ENCODE measurements at places on chromosomes 2 and 18.

- no peak for DNase-seq
These were observed 299.2 kb upstream of the TFPI start for GRCh38 chr2:187853381-187853791.

DNA sequence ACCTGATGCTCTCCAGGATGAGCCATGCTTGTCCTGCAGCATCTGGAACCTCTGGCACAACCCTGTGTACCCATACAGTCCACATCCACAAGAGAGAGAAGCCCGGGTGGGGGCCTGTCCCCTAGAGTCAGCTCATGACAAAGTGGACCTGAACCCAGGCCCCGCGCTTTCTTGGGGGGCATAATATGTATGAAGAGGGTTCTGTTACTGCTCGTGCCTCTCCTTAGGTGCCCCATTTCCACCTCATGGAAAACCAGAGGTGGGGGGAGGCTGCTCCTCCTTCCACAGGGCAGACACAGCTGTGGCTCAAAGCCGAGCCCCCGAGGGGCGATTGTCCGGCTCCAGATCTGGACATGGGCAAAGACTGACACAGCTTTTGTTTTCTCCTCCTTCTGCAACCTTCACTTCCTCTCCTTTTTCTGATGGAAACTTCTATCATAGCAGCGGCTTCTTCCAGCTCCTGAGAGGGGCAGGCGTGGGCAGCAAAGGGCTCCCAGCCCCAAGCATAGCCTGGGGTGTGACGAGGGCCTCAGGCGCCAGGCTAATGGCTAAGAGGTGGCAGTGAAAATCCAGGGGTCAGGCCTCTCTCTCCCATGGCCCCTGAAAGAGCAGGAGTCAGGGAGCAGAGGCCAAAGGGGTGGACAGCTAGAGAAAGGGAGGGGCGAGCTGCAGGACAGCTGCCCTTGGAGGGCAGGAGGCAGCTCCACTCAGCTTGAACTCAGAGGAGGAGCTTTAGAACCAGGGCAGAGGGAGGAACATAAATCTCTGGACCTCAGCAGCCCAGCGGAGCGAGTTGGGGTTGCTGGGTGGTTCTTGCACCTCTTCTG, 155.5 kb downstream of the ZFP36L2 start:
- no peak for DNase-seq

DNA sequence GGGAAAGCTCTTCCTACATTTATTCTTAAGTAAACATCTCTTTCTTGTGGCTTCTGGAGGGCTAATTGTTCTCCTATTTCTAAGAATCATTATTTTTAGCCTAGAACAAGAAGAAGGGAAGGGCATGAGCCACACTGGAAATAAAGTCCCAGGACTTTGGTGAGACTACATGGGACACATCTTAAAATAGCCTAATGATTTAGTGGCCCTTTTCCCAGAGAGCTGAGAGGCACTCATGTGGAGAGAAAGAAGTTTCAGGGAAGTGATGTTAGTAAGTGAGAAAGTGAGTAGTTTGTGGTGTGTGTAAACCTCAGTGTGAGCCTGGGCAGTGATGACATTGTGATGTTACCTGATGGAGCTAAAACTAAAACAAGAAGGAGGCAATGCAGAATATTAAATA, 14.6 kb downstream of the ITGA4 start:
- no peak for DNase-seq

GRCh38 chr2:61443342-61444041, 27.4 kb downstream of the USP34 start:
- peak; percentile 50 for DNase-seq

GRCh38 chr2:218981390-218981880, 3.5 kb downstream of the FEV start:
- no peak for DNase-seq

GRCh38 chr2:207073801-207074678, 91.7 kb downstream of the KLF7 start:
- DNase-seq, result peak; percentile 64

DNA sequence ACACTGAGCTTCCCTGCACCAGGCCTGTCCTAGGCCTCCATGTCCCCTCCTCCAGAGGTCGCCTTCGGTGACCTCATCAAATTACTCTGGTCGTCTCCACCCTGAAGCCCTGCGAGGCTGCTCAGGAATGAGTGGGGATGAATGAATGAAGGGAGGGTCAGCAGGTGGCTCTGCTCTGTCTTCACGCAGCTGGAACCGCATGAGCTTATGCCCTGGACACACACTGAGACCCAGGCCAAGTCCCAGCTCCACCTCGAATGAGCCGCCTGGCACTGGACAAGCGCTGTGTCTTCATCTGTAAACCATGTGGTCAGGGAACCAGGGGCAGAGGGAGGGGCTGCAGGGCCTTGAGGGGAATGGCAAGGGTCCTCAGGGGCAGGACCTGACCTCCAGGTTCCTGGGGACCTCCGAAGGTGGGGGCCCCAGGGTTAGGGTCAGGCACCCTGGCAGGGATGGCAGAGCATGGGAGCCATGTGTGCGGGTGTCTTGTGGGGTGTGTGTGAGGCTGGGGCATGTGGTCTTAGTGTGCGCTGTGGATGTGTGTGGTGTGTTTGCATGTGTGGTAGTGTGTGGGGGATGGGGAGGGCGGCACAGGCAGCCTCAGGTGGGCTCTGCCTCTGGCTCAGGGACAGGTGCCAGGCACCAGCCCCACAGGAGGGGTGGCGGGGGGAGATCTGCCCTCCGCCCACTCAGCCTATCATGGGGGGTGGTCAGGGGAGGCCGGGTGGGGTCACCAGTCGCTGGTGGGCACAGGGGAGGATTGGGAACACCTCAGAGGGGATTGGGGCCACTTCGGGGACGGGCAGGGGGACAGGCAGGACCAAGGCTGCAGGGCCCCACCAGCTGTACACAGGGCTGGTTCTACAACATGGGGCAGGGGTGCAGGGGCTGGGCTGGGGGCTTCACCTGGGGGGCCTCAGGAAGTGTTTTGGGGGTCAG, 13.9 kb downstream of the ODC1 start:
- DNase-seq, result no peak

DNA sequence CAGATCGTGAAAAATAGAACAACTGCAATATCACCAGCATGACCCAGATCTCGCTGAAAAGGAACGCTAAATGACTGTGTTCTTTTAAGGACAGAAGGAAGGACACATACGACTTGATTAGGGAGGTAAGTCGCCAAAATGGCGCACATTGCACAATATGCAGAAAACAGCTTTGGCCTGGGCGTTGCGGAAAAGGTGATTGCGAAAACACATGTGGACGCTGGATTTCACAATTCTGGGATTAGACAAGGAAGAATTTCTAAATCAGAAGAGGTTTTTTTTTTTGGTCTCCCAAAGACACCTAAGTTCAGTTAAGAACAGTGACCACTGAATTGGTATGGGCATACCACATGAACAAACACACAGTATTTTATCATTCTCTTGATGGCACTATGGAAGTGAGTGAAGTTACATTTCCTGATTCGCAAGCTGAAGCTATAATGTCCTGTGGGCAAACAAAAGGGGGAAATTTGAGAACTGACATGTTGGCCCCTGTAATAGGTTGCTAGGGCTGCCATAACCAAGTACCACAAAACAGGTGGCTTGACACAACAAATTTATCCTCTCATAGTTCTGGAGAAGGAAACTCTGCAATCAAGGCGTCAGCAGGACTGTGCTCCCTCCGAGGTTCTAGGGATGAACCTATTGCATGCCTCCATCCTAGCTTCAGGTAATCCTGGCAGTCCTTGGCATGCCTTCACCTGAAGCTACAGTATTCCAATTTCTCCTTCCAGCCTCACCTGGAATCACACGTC, 25.8 kb upstream of the ERICH2 start:
- peak; percentile 58 for DNase-seq

DNA sequence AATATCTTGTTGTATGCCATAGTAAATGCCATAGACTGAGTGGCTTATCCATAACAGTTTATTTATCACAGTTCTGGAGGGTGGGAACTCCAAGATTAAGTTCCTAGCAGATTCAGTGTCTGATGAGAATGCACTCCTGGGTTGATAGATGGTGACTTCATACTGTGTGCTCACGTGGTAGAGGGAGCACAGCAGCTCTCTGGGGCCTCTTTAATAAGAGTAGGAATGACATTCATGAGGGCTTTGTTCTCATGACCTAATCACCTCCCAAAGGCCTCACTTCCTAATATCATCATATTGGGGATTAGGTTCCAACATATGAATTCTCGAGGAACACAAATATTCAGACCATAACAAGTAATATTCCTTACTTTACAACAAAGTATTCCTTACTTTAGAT, 98.1 kb upstream of the SH3BP4 start:
- no peak for DNase-seq

- DNase-seq, result peak; percentile 62
These were observed 19.6 kb upstream of the RPIA start for GRCh38 chr2:88671786-88672427.

DNA sequence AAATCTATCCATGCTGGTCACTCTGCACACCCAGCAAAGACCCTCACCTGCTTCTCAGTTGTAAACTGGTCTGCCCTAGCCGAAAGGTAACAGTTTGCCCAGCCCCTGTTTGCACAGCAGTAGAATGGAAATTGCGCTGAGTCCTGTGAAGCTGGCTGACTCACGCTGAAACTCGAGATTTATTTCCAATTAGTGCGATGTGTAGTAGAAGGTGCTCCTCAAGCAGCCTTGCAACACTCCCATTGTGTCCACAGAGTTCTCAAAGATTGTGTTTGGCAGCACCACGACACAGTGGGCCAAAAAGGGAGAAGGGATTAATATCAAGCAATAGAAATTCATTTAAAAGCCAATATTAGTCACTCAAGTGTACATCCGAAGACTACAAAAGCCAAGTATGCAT, 21.7 kb upstream of the APCDD1 start:
- DNase-seq, result no peak

- no peak for DNase-seq
These were observed 438.2 kb downstream of the TSN start for GRCh38 chr2:122193622-122194021.

DNA sequence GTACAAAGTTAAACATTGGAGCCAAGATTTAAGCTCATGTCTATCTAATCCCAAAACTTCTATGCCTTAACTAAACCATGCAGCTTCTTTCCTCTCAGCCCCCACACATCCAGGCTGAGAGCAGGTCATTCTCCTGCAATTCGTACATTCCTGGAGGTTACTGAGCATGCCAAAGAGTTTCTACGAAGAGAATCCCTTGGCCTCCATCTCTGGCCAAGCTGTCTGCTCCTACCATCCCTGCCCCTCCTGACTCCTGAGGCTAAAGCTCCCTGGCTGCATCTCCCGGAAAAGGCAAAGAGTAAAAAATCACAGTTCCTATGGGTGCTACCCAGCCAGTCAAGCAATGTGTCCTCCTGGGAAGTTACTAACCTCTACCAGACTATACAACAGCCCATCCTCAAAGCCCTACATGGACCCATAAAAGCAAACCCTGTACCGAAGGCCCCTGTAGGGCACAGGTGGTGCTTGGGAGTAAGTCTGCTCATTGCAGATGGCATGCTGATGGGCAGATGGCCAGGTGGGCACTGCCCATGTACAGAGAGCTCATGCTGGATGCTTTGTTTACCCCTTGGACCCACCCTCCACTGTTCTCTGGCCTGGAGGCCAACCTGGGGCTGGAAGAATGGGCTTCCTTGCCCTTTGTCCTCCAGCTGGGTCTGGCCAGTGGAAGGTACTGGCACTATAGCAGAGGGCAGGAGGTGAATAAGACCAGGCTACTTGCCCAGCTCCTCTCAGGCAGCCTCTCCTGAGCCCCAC, 99.5 kb downstream of the TTC32 start:
- no peak for DNase-seq

- DNase-seq, result no peak
These were observed 275.3 kb upstream of the RAB12 start for GRCh38 chr18:8333961-8334360.

- DNase-seq, result no peak
These were observed 137.7 kb upstream of the TACR1 start for GRCh38 chr2:75337016-75337415.

DNA sequence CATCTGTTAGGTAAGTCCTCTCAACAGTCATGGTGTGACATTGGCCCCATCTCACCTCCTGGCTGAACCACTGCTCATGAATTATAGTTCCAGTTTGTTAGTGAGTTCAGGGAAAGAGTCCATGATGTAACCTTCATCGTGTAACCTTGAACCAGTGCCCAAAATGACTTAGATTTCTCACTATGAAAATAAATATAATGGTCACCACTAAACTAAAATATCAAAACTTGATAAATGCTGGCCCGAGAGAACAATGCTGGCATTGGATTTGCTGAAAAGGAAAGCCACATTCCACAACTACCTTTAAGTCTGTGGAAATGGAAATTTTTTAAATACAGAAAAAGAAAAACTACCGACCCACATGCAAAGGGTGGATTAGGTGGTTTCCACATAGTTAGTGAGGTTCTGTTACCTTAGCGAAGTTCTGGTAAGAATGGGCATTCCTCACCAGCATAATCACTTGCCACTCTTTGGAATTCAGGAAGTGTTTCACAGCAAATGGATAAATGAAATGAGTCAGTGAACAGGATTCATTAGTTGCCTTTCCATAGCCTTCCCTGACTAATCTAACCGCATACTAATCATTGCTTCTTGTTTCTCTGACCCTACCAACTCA, 133.9 kb upstream of the CTAGE1 start:
- DNase-seq, result no peak

- DNase-seq, result peak; percentile 21
These were observed 28.4 kb downstream of the NRXN1 start for GRCh38 chr2:51003345-51004192.

DNA sequence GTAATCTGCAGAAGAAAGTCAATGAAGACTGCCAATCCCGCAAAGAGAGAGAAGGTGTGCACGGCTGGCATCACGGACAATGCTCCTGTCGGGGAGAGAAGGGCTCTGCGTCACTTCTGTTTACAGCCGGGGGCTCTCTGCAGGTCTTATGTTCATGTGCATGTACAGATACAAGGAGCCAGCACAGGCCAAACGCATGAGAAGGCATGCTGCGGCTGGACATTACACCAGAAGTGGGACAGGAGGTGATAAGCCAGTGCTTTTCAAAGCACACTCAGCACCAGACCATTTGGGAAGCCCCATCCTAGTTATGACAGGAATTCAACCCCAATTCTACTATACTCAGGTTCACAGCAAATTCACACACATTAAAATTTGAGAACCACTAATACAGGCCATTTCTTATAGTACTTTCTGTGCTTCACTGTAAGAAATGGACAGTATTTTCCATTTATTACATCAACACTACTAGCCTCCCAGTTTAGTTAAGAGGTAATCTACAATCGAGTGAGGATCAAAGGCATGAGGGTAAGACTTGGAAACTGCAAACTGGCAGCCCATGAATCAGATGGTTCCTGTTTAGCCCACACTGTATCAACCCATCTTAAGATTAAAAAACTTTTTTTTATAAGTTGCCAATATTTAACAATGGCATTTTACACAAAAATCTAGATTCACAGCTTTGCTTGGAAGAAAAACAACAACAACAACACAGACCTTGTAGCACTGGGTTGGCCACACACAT, 38.2 kb downstream of the RMC1 start:
- DNase-seq, result no peak

- no peak for DNase-seq
These were observed 248.9 kb downstream of the GLI2 start for GRCh38 chr2:120984452-120985173.

DNA sequence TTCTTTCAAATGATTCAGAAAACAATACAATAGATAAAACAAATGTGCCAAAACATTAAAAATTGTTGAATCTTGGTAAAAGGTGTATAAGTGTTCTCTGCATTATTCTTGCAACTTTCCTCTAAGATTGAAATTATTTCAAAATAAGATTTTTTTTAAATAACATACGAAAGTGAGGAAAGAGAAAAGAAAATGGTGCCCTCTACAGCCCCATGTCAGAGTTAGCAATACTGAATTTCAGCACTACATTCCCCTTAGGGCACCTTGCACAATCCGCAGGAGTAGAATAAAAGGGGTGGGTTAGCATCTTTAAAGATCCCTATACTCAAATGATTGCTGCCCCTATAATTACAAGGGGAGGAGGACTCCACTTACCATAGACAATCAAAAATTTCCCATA, 433.7 kb downstream of the BCL11A start:
- DNase-seq, result no peak
